ENCODE measurements at places on chromosomes 11 and 22.

DNA sequence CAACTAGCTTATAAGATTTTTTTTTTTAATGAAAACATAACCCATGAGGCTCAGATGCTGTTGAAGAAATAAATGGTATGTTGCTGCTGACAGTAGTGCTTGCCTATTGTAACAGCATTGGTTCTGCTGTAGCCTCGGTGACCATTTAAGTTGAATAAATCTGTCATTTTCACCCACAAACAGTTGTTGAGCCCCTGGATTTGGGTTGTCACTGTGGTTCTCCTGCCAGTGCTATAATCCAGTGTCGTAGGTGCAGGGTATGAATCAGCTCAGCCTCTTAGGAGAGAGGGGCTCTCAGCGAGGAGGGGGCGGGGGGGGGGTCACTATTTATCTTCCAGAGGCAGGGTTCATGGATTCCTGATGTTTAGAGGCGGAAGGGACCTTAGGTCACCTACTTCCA, 49.9 kb upstream of the HORMAD2 start:
- DNase-seq = no peak

DNA sequence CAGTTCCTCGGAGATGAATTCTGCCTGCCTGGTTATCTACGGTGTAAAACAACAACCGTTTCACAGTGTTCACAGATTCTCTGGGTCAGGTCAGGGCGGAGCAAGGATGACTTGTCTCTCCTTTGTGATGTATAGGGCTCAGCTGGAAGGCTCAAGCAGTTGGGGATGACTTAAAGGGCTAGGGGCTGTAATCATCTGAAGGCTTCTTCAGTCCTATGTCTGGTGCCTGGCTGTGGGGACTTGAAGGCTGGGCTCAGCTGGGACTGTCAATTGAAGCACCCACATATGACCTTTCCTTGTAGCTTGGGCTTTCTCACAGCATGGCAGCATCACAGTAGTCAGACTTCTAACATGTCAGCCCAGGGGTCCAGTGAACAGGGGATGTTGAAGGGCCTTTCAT, 29.3 kb downstream of the EIF3F start:
- DNase-seq = no peak

GRCh38 chr11:86523738-86524619, 148.4 kb downstream of the ME3 start:
- no peak for DNase-seq

GRCh38 chr11:13008061-13008435, 1.1 kb upstream of the RASSF10 start:
- DNase-seq = no peak

GRCh38 chr11:105229761-105230160, 90.2 kb upstream of the CARD18 start:
- DNase-seq = no peak

GRCh38 chr11:96412761-96413381, 23.1 kb downstream of the JRKL start:
- no peak for DNase-seq

- no peak for DNase-seq
Observed at GRCh38 chr11:117517097-117517496, 189.4 kb downstream of the CEP164 start.

DNA sequence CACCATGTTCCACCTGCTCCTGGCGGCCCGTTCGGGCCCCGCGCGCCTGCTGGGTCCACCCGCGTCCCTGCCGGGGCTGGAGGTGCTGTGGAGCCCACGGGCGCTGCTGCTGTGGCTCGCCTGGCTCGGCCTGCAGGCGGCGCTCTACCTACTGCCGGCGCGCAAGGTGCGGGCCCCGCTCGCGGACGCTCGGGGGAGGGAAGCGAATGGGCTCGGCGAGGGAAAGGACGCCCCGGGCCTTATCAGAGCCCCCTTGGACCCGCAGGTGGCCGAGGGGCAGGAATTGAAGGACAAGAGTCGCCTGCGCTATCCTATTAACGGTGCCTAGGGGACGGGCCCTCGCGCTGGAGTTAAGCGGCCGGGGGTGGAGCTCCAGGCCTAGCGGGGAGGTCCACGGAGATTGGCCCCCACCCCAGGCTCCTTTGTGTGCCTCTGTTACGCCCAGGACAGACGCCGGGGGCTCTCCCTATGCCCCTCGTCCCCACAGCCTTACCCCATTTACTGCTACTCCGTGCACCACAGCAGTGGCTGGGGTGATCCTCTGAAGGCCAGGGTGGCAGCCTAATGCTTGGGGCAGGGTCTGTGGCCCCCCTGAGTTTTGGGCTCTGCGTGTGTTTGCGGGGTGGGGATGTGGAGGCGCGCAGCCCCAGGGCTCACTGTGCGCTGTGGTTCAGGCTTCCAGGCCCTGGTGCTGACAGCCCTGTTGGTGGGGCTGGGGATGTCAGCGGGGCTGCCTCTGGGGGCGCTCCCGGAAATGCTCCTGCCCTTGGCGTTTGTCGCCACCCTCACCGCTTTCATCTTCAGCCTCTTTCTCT, 1.1 kb downstream of the TM7SF2 start:
- DNase-seq = no peak

GRCh38 chr11:103987629-103988594, 48.5 kb upstream of the DDI1 start:
- DNase-seq = no peak

GRCh38 chr11:19912958-19913892, 200.6 kb downstream of the NAV2 start:
- no peak for DNase-seq

Data from left kidney (tissue), 8 donors.